ENCODE measurements at places on chromosomes 6 and 20.

DNA sequence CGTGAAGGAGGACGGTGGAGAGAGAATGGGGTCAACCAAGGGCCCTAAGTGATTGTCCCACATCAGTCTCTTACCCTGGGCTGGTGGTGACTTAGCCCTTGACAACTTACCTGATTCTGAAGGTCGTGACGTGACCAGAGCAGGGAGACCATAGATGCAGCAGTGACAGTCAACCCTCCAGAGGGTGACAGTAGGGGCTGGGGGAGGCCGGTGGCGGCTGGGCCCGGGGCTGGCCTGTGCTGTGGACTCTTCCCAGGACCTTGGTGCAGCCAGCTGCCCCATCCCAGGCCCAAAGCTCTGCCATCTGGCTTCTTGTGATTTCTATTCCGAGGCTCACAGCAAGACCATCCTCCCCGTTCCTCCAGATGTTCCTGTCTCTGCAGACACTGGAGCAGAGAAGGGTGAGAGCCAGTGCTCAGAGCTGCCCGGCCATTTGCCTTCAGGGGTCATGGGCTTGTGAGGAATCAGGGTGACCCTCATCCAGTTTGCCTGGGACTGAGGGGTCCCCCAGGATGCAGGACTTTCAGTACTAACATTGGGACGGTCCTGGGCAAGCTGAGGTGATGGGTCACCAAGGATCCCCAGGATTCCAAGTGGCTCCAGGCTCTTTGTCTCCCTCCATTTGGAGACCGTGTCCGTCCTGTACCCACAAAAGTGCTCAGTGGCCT, 36.0 kb downstream of the SUMO4 start:
- no peak for ATAC-seq

- no peak for ATAC-seq
Observed at GRCh38 chr20:45592574-45593189, 13.6 kb upstream of the WFDC8 start.

DNA sequence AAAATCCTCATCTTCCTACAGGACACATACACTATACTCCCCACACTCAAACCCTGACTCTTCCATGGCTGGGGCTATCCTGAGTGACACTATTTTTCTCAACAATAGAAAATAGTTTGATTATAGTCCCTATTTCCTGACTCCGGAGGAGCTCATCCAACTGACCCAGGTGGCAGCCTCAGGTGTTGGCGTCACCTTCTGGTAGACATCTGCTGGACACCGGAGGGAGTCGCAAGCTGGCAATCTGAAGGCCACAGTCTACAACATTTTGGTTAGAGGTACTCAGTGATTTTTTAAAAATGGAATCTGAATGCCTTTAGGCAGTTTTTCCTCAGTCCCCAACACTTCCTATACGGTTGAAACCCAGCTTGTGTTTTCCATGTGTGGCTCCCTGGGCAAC, 32.2 kb upstream of the OCSTAMP start:
- no peak for ATAC-seq

GRCh38 chr6:166005944-166006899, 161.4 kb downstream of the TBXT start:
- ATAC-seq: no peak

GRCh38 chr6:66860328-66860727, 1153.3 kb upstream of the EYS start:
- ATAC-seq: no peak

DNA sequence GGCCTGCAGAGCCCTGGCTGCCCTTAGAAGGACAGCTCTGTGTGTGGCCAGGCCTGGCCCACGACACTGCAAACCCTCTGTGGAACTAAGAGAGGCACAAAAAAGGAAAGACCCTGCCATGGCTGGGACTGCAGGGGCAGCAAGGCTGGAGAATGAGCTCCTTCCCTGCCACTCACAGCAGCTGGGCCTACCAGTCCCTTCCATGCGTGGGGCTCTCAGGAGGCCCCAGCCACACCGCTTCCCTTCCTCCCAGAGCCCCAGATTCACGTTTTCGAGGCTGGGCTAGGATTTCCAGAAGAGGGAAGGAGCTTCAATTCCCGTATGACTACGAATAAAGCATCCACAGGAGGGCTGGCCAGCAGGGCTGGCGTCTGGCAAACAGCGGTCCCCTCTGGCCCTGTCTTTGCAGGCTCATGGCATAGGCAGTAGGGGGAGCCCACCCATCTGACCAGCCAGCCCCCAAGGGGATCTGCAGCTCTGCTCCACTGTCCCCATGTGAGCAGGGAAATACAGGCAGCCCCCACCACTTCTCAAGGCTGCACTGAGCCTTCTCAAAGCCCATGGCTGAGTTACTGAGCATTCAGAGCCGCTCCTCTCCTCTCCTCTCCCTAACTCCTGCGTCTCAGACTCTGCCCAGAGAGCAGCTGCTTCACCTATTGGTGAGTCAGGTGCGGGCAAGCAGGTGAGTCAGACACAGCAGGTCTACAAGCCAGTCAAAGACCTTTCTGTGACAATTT, 53.1 kb downstream of the NINL start:
- no peak for ATAC-seq

DNA sequence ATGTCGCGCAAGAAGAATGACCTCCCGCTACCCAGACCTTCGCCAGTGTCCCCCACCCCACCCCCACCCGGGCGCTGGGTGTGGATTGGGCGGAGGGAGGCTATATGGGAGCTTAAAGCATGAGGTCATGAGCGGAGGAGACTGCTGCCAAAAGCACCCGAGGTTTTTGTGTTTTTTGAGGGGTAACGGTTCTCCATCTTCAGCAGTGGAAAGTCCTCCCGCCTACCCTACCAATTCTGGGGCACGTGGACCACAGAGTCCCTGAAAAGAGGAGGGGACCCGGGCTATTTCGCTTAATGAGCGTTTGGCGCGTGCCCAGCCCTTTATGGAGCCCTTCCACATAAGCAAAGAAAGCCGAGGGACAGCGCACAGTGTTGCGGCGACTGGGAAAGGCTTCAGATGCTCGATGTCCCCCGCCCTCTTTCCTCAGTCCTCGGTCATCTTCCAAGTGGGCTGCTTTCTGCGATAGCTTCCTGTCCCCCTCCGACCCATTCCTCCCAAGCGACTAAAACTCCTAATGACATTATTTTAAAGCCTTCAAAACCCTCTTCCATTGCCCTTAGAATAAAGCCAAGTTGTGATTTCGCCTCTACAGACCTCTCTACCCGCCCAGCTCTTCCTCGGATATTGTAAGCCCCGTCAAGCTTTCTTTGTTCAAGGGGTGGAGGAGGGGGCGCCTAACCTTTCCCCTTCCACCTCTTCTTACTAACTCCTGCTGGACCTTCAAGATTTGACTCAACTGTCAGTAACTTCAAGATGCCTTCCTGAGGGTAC, 2.1 kb upstream of the TRERF1 start:
- no peak for ATAC-seq

- no peak for ATAC-seq
Observed at GRCh38 chr20:24337069-24337468, 132.4 kb upstream of the SYNDIG1 start.

- ATAC-seq: peak; percentile 74
Observed at GRCh38 chr6:134416418-134417154, 98.7 kb upstream of the SGK1 start.

DNA sequence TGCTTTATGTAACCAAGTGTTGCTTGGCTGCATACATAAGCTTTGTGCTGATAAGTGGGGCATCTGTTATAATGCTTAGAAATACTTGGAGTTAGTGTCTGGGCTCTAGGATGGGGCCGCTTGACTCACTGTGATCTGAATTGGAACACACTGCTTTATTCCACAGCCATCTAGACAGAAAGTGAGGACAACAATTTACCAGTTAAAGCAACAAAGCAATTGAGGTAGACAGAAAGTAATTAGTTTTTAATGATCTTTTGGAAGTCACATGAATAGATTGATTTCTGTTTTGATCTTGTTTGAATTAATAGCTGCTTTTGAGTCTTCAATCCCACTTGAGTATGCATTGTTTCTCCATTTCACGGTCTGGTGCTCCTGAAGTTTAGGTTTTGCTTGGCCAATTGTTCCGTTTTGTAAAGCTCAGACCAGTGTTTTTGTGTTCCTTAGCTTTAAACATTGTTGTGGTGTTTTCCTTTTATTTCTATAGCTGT, 157.5 kb downstream of the TRMT11 start:
- ATAC-seq: no peak

DNA sequence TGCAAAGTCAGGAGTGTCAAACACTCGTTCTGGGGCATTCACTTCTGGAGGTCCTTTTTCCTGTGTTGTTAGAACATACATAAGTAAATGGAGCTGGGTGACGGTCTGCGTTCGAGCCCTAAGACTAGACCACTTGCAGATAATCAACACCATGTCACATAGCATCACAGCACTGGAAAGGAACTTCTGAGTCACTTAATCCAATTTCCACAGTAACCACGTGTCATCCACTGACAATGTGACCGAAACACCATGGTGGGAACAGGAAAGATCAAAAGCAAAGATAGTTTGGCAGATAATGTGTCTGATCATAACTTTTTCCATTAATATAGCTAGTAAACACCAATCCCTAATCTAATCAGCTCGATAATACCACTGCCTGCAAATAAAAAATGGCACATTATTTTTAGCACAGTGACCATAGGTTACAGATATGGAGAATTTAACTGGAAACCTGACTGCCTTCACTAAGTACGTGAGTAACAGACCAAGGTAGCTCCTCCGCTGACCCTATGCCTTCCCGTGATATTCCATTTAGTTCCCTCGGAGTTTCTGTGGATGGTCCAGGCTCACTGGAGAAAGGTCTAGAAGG, 34.8 kb downstream of the WRNIP1 start:
- ATAC-seq: peak; percentile 53

DNA sequence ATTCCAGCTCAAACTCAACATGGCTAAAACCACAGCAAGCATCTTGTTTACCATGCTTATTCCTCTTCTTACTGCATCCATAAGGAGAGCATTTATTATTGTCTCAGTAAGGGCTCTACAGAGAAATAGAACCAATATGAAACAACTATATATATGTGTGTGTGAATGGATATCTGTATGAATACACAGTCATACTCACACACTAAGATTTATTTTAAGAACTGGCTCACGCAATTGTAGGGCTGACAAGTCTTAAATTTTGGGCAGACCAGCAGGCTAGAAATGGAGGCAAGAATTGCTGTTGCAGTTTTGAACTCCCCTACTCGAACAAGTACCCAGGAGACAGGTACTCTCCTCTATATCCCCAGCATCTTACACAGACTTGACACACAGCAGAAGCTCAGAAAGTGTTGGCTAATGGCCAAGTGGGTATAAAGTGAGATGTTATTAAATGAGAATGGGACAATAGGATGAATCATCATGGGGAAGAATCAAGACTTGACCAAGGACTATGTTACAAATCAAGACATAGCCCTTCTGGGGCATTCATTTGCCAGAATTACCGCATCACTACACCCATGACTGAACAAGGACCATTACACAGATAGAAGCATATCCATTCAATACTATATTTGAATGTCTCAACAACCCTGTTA, 13.0 kb downstream of the ZHX3 start:
- no peak for ATAC-seq

DNA sequence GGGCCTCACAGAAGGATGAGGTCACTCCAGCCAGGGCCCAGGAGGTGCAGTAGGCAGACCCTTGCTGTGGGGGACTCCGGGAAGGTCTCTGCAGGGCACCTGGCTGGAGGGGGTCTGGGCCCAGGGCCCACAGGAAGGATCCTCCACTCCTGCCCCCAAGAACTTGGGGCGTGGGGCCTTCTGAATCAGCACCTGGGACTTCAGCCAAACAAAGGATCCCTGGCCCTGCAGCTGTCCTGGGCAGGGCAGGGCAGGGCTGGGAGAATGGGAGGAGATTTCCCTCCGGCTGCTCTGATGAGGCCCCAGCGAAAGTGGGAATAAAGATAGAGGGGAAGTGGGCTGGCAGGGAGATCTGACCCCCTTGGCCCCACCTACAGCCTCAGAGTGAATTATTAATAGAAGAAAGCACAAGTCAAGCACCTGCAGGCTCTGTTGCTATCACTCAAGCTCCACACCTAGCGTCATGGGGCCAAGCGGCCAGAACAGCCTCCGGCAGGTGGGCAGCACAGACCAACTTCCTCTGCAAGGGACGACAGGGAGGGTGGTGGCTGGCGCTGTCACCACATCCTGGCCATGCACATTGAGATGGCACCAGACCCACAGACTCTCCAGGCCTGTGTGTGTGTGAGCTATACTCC, 61.6 kb upstream of the MRPS10 start:
- peak; percentile 57 for ATAC-seq

DNA sequence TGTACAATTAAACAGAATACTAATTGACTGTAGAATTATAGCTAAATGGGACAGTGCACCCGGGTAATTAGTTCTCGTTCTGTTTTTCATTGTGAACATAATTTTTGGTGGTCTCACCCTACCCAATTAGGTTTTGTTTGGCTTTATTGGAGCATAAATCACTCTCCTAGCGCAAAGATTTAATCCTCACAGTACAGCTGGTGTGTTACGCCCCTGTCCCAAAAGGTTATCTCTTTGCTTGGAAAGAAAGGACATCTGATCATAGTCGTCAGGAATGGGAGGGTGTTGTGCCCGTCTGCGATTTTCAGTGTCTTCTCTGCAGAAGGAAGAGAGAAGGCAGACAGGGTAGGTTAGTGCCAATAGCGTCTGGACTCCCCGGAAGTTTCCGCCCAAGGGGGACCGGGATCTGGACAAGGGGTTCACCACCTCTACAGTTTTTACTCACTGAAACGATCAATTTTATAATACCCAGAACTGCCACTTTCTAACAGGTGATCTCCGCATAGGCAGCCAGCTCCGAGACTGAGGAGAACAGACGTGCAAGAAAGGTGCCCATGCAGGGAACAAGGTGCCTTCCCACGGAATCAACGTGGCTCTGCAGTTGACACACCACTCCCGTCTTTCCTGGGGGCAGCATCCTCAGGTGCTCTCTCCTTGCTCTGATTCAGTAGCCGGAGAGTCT, 617.4 kb upstream of the CDH4 start:
- ATAC-seq: no peak

DNA sequence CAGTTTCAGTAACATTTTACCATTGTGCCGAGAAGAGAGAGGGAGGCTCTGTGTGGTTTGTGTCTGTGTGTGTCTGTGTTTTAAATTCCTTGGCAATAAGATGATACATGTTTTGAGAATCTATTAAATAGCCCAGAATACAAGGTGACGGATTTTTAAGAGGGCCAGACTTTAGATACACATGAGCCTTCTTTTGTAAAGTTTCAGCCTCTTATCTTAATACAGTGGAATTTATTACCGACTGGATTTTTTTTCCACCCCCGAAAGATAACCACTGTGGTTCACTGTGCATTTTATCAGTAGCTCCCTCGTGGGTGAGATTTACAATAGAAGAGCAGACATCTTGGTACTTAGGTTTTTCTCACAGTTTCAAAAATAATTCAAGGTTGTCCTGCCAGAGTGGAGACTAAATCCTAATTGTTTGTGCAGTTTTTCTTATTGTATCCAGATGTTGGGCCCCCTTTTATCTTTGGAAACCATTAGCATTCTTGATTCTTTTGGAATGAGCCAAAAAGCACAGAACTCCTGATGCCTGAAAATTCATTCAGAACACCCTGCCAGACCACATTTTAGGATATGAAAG, 49.9 kb downstream of the STK4 start:
- ATAC-seq: no peak

DNA sequence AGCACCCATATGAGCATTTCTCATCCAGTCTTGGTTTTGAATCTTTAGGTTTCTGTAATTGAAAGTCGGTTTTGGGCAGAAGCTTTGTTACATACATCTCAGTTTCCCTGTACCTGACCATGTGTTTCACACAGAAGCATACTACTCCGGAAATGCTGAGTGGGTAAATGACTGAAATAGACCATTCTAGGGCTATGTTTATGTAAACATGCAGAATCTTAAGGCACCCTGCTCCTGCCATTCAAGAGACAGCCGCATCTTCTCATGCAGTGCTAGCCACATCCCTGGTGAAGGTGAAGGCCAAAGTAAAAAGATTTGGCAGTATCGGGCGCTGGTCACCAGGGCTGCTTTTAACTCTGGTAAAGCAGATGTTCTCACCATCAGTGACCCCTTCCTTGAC, 171.3 kb downstream of the ISM1 start:
- ATAC-seq: no peak

Data from activated CD4-positive, CD25-positive, alpha-beta regulatory T cell treated with anti-CD3 and anti-CD28 coated beads, Interleukin-2, amount 50 U/mL, for 24 hours (primary cell).